ENCODE measurements at places on chromosomes 3 and 15.

GRCh38 chr15:75761446-75762356, 49.1 kb upstream of the CSPG4 start:
- no peak for DNase-seq

DNA sequence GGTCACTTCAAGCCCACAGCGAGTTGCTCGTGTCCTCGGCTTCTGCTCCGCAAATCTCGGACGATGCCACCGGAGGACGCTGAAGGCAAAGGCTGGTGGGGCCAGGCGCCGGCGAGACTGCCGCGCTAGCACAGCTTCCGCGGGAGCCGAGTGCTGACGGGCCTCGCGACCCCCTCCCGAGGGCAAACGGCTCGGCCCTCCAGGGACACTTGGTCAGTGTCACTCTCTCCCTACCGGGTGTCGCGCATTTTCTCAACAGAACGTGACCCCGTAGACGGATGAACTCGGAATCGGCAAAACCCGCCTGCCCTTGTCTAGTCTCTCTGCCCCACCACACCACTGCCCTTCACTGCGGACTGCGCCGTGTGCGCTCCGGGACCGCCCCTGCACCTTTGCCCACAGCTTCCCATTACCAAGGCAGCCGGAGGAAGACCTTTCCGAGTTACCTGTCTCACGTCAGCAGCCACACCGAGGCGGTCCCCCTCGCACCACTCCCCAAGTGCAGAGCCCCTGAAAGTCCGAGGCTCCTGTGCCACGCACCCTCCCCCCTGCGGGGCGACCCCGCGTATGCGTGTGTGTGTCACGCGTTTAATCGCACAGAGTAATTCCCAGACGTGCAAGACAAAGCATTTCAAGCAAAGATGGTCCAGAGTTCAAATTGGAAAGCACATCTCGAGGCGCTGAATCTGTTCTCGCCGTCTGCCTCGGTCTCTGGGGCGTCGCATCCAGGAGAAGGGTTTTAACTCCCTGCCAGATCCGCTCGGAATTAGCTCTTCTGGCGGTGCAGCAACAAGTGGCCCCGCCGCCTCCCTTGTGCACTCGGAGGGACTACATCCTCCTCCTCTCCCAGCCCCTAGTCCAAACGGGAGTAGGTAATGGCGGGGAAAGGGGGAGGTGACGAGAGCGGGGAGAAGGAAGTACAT, 245.0 kb upstream of the TOPAZ1 start:
- DNase-seq, result no peak

GRCh38 chr15:83928392-83928734, 274.4 kb downstream of the ADAMTSL3 start:
- DNase-seq, result no peak

- DNase-seq, result no peak
These were observed 37.4 kb downstream of the SLC9A9 start for GRCh38 chr3:143810953-143811265.

- no peak for DNase-seq
These were observed 528.2 kb upstream of the CBLB start for GRCh38 chr3:106397006-106397405.

DNA sequence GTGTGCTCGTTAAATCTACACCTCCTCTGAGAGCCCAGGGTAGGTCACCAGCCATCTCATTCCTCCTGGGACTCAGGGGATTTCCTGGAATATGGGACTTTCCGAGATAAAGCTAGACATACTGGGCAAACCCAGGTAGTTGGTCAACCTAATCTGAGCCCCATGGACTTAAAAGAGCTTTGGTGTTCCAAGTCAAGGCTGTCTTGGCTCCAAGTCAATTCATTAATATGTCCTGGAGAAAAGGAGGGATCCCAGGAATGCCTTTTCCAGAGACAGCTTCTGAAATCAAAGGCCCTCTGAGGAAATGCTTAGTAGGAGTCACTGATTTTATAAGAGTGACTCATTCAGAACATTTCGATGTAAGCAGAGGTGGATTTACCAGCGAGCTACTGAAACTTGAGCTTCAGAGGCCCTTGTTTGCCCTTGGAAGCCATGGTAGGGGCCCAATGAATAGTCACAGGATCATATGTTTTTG, 137.3 kb upstream of the UBE2E1 start:
- DNase-seq, result no peak

GRCh38 chr15:100727291-100727851, 125.0 kb downstream of the ASB7 start:
- no peak for DNase-seq

Measured in stimulated activated CD4-positive, alpha-beta T cell treated with anti-CD3 and anti-CD28 coated beads, Interleukin-1b, Interleukin-23, amount 100 ng/mL, for 1 hour (primary cell).